ENCODE measurements at places on chromosomes 13 and 19.

DNA sequence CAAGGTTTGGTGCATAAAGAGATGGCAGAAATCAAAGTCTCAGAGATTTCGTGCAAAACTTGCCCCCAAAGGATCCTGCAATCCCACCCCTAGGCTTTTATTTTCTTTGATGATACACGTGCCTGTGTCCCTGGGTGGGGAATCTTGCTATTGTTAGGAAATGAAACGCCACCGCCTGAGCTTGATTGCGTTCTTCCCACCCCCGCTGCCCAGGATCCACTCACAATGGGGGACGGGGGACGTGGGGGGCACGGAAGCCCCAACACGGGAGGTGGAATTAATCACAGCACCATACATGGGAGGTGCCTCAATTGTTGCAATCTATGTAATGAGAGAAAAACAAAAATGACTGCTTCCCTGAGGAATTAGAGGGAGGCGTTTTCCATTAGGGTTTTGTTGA lies 39.6 kb downstream of the ZNRF4 start:
- DNase-seq = no peak

DNA sequence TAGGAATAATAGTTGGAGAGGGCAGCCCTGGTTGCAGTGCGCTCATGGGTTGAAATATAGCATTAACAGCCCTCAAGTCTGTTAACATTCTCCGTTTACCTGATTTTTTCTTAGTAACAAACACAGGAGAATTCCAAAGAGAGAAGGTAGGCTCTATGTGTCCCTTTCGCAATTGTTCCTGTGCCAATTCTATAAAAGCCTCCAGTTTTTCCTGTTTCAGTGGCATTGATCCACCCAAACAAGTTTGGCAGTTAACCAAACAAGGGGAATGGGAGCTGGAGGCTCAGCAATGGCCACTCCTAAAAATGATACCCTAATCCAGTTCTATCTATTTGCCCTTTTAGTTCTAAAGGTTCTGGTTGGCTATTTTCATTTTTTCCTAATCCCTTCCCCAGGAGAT lies 151.6 kb downstream of the ZNF486 start:
- DNase-seq = no peak

- DNase-seq = no peak
Measured at GRCh38 chr13:25881971-25882451, 169.8 kb downstream of the SHISA2 start.

- DNase-seq = no peak
Measured at GRCh38 chr13:75454497-75454896, 27.5 kb downstream of the TBC1D4 start.

DNA sequence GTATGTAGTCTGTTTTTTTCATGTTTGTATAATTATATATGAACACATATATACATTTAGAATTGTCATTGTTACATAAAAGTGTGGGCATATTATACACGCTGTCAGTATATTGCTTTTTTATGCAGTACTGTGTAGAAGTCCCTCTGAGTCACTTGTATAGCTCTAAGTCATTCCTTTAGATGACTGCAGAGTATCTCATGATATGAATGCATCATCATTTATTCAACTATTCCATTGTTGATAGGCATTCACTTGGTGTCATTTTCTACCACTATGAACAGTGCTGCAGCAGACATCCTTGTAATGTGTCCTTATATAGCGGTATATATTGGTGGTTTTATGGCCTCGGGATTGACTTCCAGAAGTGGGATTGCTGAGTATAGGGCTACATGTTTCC lies 15.3 kb downstream of the RFXAP start:
- DNase-seq = peak; percentile 26
